Stimulated activated CD4-positive, alpha-beta T cell treated with anti-CD3 and anti-CD28 coated beads, Interleukin-1b, Interleukin-23, amount 100 ng/mL, for 1 hour (primary cell): ENCODE measurements at places on chromosomes 5 and 9.

DNA sequence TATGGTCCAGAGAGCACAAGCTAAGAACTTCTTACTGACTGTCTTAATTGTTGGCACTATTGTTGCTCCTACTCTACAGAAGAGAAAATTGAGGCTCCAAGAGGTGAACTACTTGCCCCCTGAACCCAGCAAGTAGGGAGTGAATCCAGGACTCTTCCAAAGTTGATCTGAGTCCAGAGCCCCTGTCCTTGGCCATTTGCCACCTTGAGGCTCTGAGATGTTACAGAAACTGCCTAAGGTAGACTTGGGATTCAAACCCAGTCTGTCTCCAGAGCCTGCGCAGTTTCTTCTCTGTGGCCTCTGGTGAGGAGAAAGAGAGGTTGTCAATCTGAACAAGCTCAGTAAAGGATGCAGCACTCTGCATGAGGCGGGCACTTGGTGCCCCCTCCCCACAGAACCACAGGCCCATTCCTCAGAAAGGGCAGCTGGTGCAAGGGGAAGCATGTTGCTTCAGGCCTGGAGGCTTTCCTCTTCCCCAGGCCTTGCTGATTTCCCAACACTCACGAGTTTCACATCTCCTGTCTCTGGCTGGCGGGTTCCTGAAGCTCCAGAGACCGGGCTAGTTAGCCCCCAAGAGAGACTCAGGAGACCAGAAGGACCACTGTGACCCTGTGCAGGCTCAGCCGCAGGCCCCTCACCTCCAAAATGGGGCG lies 2.9 kb upstream of the LCP2 start:
- no peak for DNase-seq

- DNase-seq: no peak
These were observed 56.8 kb downstream of the HMGCS1 start for GRCh38 chr5:43256261-43256966.

- DNase-seq: no peak
These were observed 7.2 kb upstream of the MCC start for GRCh38 chr5:113495422-113495841.

DNA sequence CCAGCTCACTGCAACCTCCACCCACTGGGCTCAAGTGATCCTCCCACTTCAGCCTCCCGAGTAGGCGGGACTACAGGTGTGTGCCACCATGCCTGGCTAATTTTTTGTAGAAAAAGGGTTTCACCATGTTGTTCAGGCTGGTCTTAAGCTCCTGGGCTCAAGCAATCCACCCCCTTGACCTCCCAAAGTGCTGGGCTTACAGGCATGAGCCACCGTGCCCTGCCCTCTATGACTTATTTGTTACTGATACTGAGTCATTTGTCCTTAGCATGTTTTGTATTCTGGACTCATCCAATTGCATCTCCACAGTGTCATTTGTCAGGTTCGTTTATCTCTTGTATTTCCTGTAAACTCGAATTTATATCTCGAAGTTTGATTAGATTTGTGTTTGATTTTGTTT lies 2.7 kb upstream of the ITK start:
- DNase-seq: no peak

DNA sequence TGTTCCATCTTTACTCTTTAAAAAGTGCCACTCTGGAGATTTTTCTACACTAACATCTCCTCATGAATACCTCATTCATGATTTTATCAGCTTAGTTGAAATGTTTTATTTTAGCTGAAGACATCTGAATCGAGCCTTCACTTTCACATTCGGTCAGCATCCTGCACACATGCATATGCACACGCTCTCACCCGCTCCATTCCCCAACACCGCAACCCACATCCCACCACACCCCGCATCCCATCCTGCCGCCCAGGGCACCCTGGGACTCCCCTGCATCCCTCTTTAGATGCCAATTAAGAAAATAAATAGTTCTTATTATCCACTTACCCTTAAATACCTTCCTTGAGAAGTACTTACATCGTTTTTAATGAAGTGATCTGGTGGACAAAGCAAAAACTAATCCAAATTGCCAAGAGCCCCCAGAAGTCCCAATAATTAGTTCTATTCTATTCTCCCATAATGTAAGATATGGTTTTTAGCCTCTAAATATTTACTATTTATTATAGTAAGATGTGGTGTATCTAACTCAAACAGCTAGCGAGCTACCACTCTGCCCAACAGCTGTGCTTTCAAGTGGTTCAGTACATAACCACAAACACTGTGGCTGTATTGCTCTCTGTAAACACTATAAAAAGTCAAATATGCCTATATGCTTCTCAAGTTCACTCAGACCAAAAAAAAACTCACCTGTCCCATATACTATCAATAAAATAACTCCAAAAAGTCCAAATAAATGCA lies 38.2 kb downstream of the GZMK start:
- DNase-seq: no peak

DNA sequence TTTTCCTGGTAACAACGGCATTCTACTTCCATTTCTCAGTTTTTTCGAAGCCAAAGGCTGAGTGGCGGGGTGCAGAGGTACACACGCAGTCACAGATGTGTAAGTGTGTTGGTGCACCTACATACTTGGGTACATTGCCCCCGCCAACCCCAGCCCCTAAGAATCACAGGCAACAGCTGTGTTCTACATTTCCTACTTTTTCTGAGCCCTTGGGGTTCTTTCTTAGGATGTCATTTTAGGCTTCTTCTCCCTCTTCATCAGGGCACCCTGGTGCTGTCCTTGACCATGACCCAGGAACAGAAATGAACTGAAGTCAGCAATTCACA lies 104.8 kb downstream of the PAX5 start:
- DNase-seq: no peak
